Stimulated activated CD8-positive, alpha-beta memory T cell treated with anti-CD3 and anti-CD28 coated beads, Interleukin-15, amount 100 ng/mL, for 24 hours (primary cell): ENCODE measurements at places on chromosomes 6 and 20.

DNA sequence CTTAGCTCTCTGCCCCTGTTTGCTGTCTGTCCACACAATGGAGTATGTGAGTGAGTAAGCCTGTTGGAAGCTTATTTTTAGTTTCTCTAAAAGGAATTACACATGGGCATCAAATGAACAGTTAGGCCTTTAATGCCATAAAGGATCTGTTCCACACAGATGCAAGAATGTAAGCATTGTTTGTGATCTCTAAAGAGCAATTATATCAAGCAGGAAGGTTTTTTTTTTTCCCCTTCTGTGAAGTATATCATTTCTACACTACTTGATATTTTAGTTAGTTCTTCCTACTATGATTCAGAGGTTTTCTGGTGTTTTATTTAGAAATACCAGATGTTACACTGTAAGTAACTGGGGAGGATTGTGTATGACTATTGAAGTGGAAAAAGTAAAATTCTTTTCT lies 627.5 kb downstream of the COL12A1 start:
- DNase-seq: no peak

- DNase-seq: no peak
Measured at GRCh38 chr6:76861403-76861802, 601.9 kb downstream of the HTR1B start.

GRCh38 chr6:136129365-136129764 lies 120.7 kb downstream of the MTFR2 start:
- no peak for DNase-seq

DNA sequence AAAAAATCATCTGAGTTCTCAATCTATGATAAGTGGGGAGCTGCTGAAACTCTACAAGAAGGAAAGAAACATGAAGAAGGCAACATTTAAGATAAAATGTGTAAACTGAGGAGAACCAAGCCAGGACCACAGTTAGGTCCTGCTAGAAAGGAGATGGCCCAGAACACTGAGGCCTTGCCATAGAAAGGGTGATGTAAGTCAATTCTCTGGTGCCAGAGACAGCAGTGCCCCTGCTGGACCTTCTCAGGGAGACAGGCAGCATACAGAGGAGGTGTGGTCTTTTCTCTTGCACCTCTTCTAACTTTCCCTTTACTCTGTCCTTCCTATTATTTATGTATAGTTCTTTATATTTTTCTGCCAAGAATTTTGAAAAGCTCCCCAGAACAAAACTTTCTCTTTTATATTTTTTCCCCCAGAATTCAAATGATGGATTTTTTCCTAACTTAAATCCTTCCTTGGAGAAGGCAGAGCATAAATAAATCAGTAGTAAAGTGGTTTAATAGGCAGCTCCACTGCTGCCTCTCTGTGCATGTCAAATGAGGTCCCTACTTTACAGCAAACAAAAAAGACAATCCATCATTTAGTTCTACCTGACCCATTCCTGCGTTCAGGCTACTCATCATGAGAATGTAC lies 9.0 kb downstream of the UQCC2 start:
- no peak for DNase-seq

DNA sequence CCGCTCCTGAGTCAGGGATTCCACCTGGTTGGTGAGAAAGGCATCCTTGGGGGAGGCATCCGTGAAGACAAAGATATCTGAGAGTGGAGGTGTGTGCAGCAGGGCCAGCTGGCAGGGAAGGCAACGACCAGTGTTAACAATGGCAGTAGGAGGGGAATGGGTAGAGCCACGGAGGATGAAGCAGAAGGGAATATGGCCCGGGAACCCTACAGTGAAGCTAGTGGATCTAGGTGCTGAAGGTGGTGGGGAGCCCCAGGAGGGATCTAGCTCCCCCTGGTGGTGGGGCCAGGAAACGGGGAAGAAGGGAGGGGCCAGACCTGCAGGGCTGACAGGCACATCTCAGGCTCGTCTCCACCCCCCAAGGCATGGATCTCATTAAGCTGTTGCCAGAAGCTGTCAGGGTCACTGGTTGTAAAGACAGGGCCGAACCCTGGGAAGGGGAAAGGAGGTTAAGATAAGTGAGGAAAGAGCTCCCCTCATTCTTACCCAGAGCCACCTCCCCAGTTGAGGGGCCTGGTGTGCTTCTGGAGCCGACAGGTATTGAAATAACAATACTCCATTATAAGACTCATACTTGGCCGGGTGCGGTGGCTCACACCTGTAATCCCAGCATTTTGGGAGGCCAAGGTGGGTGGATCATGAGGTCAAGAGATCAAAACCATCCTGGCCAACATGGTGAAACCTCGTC lies 7.3 kb downstream of the VWA7 start:
- peak; percentile 54 for DNase-seq

DNA sequence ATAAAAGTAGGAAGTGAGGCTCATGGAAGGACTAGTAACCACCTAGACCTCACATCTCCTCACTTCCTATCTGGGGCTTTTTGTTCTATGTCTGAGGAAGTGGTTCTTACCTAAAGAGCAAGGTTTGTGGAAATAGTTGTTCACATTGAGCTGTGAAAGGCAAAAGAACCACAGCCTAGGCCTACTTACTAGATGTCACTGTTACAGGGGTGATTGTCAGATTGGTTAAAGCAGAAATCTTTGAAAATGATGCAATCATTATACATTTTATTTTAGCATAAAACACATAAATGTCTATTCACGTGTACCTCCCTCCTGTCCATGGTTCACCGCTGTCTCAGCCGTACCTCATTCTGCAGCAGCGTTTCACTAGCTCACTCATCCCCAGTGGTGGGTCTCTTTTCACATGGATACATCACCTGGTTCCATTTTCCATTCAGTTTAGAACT lies 268.8 kb downstream of the TMEM242 start:
- no peak for DNase-seq

DNA sequence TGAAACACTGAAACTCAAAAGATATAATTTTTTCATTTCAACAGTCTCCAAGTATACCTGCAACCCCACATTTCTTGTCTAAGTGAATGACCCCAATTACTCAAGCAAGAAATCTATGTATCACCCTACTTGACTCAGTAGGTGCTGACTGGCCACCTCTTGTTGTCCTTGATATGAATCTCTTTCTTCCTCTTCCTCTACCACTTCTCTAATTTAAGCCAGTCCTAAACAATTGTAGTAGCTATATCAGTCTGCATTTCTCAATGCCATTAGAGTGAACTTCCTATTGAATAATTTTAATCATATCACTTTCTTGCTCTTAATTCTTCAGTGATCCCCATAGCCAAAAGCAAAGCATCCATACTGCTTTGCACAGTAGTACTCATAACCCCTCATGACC lies 93.2 kb downstream of the NKAIN2 start:
- DNase-seq: no peak

DNA sequence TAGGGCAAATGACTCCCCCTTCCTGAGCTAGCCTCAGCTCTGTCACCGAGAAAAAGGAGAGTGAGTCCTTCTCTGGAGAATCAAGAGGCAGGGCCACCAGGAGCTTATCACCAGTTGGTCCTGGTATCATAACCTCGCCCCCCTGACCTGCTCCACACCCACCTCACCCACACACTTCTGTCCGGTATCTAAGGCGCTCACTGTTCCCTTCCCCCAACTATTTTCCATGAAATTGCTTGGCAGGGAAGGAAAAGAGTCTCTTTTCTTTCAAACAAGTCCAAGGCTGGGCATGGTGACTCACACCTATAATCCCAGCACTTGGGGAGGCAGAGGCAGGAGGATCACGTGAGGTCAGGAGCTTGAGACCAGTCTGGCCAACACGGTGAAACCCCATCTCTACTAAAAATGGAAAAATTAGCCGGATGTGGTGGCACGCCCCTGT lies 77.6 kb downstream of the ZMYND8 start:
- no peak for DNase-seq

GRCh38 chr6:32114796-32115195 lies 5.7 kb upstream of the TNXB start:
- no peak for DNase-seq

- no peak for DNase-seq
Measured at GRCh38 chr20:23061262-23061661, 11.8 kb upstream of the THBD start.

- DNase-seq: no peak
Measured at GRCh38 chr20:10090588-10091166, 55.9 kb downstream of the ANKEF1 start.

DNA sequence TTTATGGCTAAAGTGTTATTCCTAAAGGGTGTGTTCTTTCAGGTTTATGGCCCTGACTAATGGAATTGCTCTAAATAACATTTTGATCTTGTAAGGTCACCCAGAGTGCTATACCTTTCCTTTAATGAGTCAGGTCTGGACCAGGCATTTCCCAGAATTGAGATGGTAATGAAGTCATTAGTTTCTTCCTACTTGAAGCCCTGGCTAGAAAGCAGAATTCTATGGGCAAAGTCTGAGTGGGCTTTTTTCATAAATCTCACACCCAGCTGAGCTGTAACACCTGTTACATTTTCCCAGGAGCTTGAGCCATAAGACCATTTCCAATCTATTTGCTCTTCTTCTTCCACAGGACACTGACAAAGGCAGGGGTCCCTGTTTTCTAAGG lies 122.0 kb upstream of the ID4 start:
- no peak for DNase-seq

DNA sequence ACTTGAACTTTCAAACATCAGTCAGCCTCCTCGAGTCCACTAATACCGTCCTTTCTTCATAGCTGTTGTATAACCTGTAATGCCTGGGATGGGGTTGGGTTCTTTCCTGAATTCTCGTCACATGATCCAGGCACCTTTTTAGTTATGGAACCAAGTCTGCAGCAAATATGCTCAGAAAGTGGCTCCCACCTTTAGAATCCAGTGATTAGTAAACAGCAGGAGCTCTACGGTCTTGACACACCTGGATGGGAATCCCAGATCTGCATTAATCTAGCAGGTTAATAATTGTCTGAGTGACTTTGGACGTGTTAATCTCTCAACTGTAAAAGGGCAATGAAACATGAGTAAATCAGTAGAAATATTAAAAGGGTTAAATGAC lies 729 bp upstream of the ZHX3 start:
- no peak for DNase-seq

DNA sequence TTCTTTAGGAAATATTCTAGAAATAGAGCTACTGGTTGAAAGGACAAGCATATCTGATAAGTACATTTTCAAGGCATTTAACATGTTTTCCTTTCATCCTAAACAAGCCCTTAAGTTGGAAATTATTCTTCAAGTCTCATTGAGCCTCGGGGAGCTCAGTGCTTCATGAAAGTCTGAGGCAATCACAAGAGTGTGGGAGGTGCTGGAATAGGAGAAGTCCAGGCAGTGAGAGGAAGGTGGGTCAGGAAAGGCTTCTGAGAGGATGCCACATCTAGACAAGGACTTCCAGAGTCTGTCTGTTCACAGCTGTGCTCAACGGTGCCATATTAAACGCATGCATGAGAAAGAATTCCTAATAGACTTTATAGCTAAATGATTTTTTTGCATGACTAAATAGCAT lies 69.8 kb downstream of the CD83 start:
- DNase-seq: no peak
